Activated T-helper 2 cell treated with anti-CD3 and anti-CD28 coated beads, Interferon-gamma antibody, Interleukin-2, Interleukin-4, amounts not matched to agents 10 μg/mL and 5 μg/mL and 100 μg/mL, durations not matched to agents 14 hours and 24 hours and 36 hours (primary cell): ENCODE measurements at places on chromosomes 1 and 21. TPM values are rescaled to one million over a fixed set of nuclear protein-coding genes. Genes with fewer than 3 reads are reported as not detected.

Gene F5
- total RNA-seq: 25.0 and 26.0 TPM in 2 replicates

Gene MPC2
- total RNA-seq: 45.6 and 48.7 TPM in 2 replicates

Gene HOOK1
- total RNA-seq: 0.90 and 1.4 TPM in 2 replicates

Gene OR2T35
- not detected in 2 replicates for total RNA-seq

Gene OR6N1
- total RNA-seq: not detected in 2 replicates

Gene SDC3
- 0.46 and 0.92 TPM in 2 replicates for total RNA-seq

Gene SMCP
- not detected in 2 replicates for total RNA-seq

Gene CD1E
- total RNA-seq: not detected in 2 replicates

Gene OR2L13
- total RNA-seq: not detected in 2 replicates

Gene ROR1
- total RNA-seq: 0.09 TPM in 1 of 2 replicates, not detected in the other

Gene OXCT2
- total RNA-seq: 5.5 and 5.6 TPM in 2 replicates

Gene KRTAP7-1
- total RNA-seq: not detected in 2 replicates

Gene UHMK1
- 56.3 and 56.7 TPM in 2 replicates for total RNA-seq

Gene CD53
- total RNA-seq: 161 and 165 TPM in 2 replicates

Gene PLCH2
- total RNA-seq: 2.6 and 2.8 TPM in 2 replicates

Gene PPFIA4
- 33.4 and 35.1 TPM in 2 replicates for total RNA-seq

Gene KRTAP19-1
- total RNA-seq: not detected in 2 replicates

Gene BCL2L15
- 0.39 and 1.1 TPM in 2 replicates for total RNA-seq

Gene JAM2
- 0.28 and 0.64 TPM in 2 replicates for total RNA-seq

Gene ADAMTSL4
- 2.7 and 2.9 TPM in 2 replicates for total RNA-seq

Gene IVL
- total RNA-seq: not detected in 2 replicates

Gene WDR64
- total RNA-seq: not detected in 2 replicates

Gene TCEA3
- total RNA-seq: 3.3 and 5.6 TPM in 2 replicates

Gene KCNJ15
- total RNA-seq: 0.27 and 0.60 TPM in 2 replicates
